ENCODE measurements at places on chromosomes 12 and 14.
A peak's percentile ranks its signal among the peaks of the same experiment; 100 is the strongest.

- DNase-seq, result no peak
Measured at GRCh38 chr12:77062846-77063461, 2.4 kb downstream of the E2F7 start.

- no peak for DNase-seq
Measured at GRCh38 chr12:112349431-112349830, 32.8 kb downstream of the HECTD4 start.

GRCh38 chr12:46930101-46930500 lies 104.3 kb upstream of the SLC38A4 start:
- no peak for DNase-seq

- DNase-seq, result peak; percentile 53
Measured at GRCh38 chr14:33693237-33693636, 257.6 kb downstream of the EGLN3 start.

GRCh38 chr12:45235087-45236025 lies 19.5 kb downstream of the ANO6 start:
- DNase-seq, result peak; percentile 67

DNA sequence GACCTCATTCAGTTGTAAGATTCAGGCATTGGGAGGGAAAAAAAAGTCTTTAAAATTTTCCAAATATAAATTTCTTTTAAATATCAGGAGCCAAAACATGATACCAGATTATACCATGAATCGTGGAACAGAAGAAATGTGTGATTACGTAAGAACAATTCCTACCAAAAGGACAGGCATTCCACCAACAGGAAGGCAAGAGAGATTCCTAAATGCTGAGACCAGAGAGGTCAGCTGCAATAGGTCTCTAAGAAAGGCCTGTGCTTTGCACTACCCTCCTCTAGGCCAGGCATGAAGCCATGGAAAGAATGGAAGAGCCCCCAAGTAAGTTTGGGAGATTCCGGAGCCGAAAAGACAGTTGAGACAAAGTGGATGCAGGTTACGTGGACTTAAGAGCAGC lies 83.7 kb downstream of the PTGER2 start:
- DNase-seq, result no peak

DNA sequence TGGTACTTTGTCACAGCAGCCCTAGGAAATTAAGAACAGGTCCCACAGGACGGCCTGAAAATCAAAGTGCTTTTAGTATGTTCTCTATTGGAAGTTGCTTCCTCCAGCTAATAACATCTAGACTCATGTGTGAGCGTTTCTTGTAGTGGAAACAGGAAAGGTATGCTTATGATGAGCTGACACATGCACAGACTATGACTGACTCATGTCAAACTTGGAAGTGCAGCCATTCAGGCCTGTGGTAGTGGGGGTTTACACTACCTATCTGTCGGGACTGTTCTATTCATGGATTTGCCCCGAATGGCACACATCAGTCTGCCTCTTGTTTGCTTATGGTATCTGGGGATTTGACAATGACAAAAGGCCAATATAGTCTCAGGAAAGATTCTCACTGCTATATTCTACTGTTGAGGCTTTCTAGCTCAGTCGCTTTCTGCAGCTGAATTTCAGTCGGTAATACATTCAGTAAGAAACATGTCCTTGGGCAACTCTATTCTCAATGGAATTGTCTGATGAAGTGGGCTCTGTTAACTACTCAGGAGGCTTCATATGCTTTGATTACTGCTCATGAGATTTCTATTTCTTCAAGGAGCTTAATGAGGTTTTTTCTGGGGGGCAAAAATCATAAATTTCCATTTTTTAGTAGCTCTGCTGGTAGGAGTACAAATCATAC lies 270.3 kb upstream of the DAAM1 start:
- DNase-seq, result no peak

DNA sequence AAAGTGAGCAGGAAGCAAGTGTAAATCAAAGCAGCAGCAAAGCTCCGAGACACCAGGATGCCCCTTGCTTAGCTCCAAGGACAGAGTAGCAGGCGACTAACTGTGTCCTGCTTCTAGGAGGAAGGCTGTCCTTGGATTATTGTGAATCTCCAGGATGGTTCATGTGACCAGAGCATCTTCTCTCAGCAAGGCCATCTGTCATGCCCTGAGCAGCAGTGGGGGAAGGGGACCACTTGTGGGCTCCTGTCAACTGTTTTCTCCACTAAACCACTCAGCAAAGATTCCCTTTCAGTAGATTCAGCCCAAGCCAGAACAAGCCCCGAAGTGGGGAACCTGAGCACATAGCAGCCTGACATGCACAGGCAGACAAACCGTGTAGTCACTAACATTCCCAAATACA lies 19.4 kb downstream of the MAP3K9 start:
- DNase-seq, result no peak

DNA sequence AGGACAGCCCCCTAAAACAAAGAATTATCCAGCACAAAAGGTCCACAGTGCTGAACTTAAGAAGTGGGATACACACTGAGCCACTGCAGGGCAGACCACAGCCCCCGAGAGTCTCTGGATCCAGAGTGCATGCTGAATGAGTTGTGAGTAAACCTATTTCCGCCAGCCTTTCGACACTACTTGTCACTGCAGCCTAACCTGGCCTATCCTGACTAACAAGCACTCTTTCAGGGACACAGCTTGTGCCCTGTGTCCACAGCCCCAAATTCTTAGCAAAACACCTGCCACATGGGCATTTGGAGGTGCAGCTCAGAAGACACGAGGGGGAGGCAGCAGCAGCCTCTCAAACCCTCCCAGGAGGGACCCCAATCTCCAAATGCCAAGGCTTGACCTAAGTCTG lies 31.3 kb downstream of the ITPK1 start:
- DNase-seq, result no peak

GRCh38 chr12:42236017-42236416 lies 2.0 kb downstream of the YAF2 start:
- no peak for DNase-seq

GRCh38 chr14:53432378-53432802 lies 279.3 kb upstream of the DDHD1 start:
- no peak for DNase-seq

- no peak for DNase-seq
Measured at GRCh38 chr12:57717131-57717530, 21.4 kb downstream of the AGAP2 start.

- no peak for DNase-seq
Measured at GRCh38 chr14:88660056-88660455, 97.2 kb downstream of the ZC3H14 start.

DNA sequence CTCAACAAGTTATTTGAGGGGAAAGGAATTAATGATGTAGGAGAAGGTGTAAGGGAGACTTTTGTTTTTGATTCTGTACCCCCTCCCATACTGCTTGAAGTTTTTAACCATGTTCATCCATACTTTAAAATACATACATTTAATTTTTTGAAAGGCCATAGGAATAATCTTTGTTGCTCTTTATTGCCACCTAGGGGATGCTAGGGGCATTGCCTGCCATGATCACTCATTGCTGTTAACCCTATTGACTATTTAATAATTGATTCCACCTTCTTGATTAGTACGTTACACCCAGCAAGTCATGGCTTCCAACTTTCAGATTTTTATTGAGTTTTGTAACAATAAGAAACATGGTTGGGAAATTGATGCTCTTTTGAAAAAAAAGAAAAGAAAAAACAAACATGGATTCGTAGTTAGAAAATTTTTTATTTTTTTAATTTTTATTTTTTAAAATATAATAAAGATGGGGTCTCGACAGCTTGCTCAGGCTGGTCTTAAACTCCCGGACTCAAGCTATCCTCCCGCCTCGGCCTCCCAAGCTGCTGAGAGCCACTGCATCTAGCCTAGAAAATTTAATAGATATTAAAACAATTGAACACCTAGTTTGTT lies 8.5 kb upstream of the PRKAB1 start:
- no peak for DNase-seq

DNA sequence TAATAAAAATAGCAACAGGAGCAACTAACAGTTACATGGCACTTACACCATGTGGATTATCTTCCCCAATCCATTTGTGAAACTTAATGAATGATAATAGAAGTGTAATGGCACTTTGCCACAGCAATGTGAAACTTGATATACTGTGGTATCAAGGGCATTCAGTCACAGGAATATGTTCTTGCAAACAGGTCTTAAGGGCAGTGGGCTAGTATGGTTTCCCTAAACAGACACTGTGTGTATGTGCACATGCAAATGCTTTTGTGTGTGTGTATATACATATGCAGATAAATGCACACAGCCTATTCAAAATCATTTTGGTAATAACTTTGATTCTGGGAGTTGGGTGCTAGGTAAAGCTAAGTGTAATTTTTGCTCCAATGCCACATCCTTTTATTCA lies 26.2 kb upstream of the ARHGAP5 start:
- DNase-seq, result no peak

DNA sequence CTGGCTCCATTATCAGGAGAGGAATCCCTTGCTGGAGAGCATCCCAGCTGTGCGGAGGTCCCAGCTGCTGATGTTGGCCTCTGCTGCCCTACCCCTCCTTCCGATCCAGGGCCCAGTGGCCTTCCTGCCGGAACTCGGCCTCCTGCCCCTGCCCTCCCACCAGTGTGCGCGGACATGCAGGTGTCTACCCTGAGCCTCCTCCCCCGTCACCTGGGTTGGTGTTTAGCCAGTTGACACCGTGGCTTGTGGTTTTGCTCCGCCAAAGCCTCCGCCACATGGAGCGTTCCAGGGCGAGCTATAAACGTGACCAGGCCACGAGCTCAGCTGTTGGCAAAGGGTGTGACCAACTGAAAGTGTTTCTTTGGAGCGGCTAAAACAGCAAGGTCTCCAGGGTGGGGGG lies 1104.3 kb downstream of the BCL11B start:
- DNase-seq, result no peak

- DNase-seq, result no peak
Measured at GRCh38 chr14:77498984-77499527, 440 bp upstream of the ISM2 start.

DNA sequence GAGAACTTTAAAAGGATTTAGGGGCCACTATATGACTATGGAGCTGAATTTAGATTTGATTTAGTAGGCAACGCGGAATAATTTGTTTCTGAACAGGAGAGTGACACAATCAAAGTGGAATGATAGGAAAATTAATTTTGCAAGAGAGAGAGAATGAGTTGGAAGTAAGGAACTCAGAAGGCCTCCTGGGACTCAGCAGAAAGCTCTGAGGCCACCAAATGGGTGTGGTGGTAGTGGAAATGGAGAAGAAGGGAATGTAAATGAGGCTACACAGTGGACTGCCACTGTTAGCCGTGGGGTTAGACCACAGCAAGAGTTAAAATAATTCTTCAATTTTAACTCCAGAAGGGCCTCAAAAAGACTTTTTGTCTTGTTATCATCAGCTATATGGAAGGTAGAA lies 102.7 kb downstream of the LRRK2 start:
- no peak for DNase-seq

GRCh38 chr14:103070971-103071542 lies 13.0 kb upstream of the LBHD2 start:
- DNase-seq, result no peak

GRCh38 chr12:6810758-6811157 lies 10.9 kb upstream of the GPR162 start:
- no peak for DNase-seq

GRCh38 chr14:22774011-22774706 lies 7.7 kb downstream of the OXA1L start:
- no peak for DNase-seq

DNA sequence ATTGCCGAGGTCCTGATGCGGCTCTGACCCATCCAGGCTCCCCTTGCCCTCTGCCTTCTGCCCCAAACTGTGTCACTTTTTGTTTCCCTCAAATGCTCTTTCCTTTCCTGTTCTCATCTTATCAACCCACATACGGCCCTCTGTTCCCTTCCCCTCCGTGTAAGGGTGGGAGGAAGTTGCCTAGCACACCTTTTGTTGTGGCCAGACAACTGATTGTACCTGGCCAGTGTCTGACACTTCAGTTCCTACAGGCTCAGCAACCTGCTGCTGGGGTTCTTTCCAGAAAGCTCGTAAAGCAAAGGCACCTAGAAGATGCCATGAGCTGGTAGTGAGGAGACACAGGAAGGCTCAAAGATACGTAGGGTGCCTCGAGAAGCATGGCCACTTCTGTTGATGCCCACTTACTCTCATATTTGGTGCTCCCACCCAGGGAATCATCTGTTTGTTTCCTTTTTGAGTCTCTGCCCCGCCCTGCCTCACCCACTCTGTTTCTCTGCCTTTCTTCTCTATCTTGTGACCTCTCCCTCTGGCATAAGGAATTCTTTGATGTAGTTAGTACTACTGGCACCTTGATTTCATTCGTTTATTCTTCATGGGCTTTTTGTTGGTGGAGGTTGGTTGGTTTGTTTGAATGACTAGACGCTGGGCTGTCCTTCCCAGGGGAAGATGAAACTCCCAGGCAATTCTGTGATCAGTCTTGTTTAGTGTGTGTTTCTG lies 152.4 kb upstream of the FKBP4 start:
- DNase-seq, result no peak

- DNase-seq, result no peak
Measured at GRCh38 chr12:16613199-16613598, 7.2 kb upstream of the LMO3 start.

- DNase-seq, result no peak
Measured at GRCh38 chr12:49632986-49633702, 9.8 kb downstream of the PRPF40B start.

DNA sequence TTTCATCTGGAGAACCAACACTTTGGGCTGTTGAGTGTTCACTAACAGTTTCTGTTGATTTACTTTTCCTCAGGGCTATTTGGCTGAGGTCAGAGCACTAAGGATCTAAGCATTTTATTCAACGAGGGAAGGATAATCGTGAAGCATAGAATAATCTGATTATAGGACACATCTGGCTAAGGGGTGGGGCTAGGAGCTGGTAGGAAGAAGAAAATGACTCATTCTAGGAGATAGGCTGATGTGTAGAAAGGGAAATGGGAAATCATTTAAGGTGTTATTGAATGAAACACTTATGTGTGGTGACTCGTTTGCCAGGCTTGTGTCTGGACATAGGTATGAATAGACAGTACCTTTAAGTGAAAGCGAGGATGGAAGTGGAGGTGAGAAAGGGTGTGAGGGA lies 167.2 kb downstream of the ETNK1 start:
- no peak for DNase-seq

- DNase-seq, result no peak
Measured at GRCh38 chr12:28794211-28794610, 354.9 kb upstream of the FAR2 start.

GRCh38 chr14:76640923-76641395 lies 120.3 kb upstream of the VASH1 start:
- DNase-seq, result no peak

- no peak for DNase-seq
Measured at GRCh38 chr14:32650030-32650429, 288.6 kb upstream of the NPAS3 start.

- no peak for DNase-seq
Measured at GRCh38 chr12:114285554-114285953, 120.4 kb downstream of the TBX5 start.

DNA sequence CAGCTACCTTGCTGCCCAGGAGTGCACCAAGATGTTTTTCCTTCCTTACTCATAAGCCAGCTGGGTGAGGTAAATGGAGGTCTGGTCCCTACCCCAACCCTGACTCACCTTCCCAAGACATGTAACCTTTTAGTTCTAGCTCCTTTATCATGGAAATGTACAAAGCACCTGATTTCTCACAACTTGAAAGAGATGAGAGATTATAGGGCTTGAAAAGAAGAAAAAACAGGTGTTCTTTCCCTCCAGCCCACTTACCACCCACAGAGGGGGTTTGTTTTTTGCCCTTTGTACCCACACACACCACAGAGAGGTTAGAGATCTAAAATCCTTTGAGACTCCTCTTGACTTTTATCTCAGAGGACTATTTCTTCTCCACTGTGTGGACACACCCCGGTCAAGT lies 21.1 kb downstream of the PLXNC1 start:
- no peak for DNase-seq
